Progenitor cell of endocrine pancreas (in vitro differentiated cells): ENCODE measurements at places on chromosomes 7 and 10.

GRCh38 chr7:157407512-157408257, 70.9 kb downstream of the DNAJB6 start:
- H3K27me3 ChIP-seq: no peaks in the 10 kb centered on the region
- no peak overlapping the region for H3K4me3 ChIP-seq
- H3K4me1 ChIP-seq: peaks cover 4% of the 10 kb centered on the region
- no peak for DNase-seq
- no peak overlapping the region for H3K27ac ChIP-seq

DNA sequence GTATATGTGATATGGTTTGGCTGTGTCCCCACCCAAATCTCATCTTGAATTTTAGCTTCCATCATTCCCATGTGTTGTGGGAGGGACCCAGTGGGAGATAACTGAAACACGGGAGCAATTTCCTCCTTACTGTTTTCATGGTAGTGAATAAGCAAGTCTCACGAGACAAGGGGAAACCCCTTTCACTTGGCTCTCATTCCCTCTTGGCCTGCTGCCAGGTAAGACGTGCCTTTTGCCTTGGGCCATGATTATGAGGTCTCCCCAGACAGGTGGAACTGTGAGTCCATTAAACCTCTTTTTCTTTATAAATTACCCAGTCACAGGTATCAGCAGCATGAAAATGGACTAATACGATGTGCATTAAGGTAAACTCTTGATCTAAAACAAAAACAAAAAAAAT, 357.1 kb upstream of the AOAH start:
- no peak overlapping the region for H3K27ac ChIP-seq
- no peaks in the 10 kb centered on the region for H3K4me1 ChIP-seq
- H3K27me3 ChIP-seq: no peaks in the 10 kb centered on the region
- no peak for DNase-seq
- peaks cover 8% of the 10 kb centered on the region for H3K36me3 ChIP-seq
- no peak overlapping the region for H3K4me3 ChIP-seq

- H3K4me1 ChIP-seq: peaks cover 12% of the 10 kb centered on the region
- no peak overlapping the region for H3K4me3 ChIP-seq
- H3K27me3 ChIP-seq: peaks cover 3% of the 10 kb centered on the region
- no peaks in the 10 kb centered on the region for H3K36me3 ChIP-seq
- no peak for DNase-seq
Measured at GRCh38 chr10:1517684-1518083, 219.6 kb downstream of the ADARB2 start.

DNA sequence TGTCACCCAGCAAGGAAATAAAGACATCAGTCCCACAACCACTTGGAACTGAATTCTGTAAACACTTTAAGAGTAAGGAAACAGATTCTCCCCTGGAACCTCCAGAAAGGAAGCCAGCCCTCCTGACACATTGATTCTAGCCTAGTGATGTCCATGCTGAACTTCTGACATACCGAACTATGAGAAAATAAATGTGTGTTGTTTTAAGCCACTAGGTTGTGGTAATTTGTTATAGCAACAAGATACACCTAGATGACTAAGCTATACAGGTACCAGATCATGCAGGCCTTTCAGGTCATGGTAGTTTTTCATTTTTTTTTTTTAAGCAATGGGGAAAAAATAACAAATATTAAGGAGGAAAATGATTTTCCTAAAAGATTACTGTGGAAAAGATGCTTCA, 37.6 kb upstream of the LRRTM3 start:
- H3K27me3 ChIP-seq: no peaks in the 10 kb centered on the region
- H3K27ac ChIP-seq: no peak overlapping the region
- H3K36me3 ChIP-seq: no peaks in the 10 kb centered on the region

DNA sequence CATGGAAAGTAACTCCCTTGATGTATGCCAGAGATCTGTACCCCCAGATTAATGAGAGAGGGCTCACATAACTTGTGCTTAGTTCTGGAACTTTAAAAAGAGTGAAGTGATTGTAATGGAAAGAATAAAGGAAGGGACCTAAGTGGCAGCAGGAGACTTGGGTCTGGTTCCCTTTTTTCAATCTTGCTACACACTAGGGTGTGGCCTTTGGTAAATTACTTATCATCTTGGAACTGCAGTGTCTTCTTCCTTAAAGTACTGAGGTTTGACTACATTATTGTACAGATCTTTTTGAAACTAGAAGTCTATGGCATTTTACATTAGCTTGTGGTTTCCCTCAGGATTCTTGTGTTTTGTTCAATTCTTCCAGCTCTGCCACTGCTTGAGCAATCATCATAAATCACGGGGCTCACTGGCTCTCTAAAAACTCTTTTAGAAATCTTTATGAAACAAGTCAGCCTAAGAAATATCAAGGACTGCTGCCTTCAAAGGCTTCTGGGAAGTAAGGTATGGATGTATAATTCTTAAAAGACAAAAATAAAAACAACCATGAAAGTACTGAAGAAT, 22.5 kb upstream of the CHRM2 start:
- no peaks in the 10 kb centered on the region for H3K36me3 ChIP-seq
- H3K27ac ChIP-seq: no peak overlapping the region
- peaks cover 7% of the 10 kb centered on the region for H3K27me3 ChIP-seq
- no peak overlapping the region for H3K4me3 ChIP-seq
- no peak for DNase-seq
- no peaks in the 10 kb centered on the region for H3K4me1 ChIP-seq

- H3K27ac ChIP-seq: no peak overlapping the region
- no peak for DNase-seq
- peaks cover 23% of the 10 kb centered on the region for H3K4me1 ChIP-seq
- no peaks in the 10 kb centered on the region for H3K36me3 ChIP-seq
- no peak overlapping the region for H3K4me3 ChIP-seq
- H3K27me3 ChIP-seq: peaks cover 9% of the 10 kb centered on the region
Measured at GRCh38 chr10:97882142-97883091, 32.8 kb downstream of the GOLGA7B start.

DNA sequence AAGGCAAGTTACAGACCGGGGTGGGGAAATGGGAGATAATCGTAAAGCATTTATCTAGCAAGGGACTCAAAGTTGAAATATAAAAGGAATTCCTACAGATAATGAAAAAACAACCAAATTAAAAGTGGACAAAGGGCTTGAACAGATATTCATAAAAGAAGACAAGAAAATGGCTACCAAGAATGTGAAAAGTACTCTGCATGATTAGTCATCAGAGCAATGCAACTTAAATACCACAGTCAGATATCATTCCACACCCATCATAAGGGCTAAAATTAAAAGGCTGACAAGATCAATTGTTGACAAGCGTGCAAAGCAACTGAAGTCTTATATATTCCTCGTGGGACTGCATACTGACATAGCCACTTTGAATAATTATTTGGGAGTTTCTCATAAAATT, 124.6 kb upstream of the RSU1 start:
- no peaks in the 10 kb centered on the region for H3K27me3 ChIP-seq
- peaks cover 3% of the 10 kb centered on the region for H3K4me1 ChIP-seq
- H3K27ac ChIP-seq: no peak overlapping the region
- H3K36me3 ChIP-seq: no peaks in the 10 kb centered on the region

DNA sequence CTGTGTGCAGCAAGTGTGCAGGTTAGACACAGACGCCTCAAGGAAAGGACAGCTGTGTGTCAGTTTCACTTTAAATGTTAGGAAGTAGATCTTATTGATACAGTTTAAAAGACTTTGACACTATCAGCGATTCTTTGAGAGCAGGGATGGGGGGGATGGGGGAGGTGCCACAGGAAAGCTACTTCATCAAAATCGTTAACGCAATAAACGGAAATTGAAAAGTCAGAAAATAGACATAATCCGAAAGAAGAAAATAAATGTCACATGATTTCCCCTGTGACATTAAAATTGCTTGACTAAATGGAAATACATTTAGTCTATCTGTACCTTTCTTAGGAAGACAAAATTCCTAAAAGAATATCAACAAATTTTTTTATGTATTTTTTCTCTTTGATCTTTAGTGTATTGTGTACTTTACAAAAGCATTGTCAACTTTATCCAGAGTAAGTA, 476 bp upstream of the ZNF33B start:
- peak overlapping the region; percentile 98 for H3K27ac ChIP-seq
- H3K4me1 ChIP-seq: peaks cover 26% of the 10 kb centered on the region
- no peaks in the 10 kb centered on the region for H3K27me3 ChIP-seq
- H3K36me3 ChIP-seq: peaks cover 11% of the 10 kb centered on the region
- DNase-seq: no peak

DNA sequence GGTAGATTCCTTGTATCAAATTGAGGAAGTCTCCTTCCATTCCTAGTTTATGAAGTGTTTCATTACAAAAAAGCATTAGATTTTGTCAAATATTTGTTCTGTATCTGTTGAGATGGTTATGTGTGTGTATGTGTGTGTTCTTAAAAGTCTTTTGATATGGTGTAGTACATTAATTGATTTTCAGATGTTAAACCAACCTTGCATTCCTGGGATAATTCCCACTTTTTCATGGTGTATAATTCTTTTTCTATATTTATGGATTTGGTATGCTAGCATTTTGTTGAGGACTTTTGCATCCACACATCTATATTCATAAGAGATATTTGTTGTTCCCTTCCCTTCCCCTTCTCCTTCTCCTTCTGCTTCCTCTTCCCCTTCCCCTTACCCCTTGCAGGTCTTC, 8.9 kb upstream of the GIMAP8 start:
- peaks cover under 1% of the 10 kb centered on the region for H3K4me1 ChIP-seq
- H3K27me3 ChIP-seq: peaks cover 20% of the 10 kb centered on the region
- H3K4me3 ChIP-seq: no peak overlapping the region
- no peak overlapping the region for H3K27ac ChIP-seq
- no peak for DNase-seq
- H3K36me3 ChIP-seq: no peaks in the 10 kb centered on the region

DNA sequence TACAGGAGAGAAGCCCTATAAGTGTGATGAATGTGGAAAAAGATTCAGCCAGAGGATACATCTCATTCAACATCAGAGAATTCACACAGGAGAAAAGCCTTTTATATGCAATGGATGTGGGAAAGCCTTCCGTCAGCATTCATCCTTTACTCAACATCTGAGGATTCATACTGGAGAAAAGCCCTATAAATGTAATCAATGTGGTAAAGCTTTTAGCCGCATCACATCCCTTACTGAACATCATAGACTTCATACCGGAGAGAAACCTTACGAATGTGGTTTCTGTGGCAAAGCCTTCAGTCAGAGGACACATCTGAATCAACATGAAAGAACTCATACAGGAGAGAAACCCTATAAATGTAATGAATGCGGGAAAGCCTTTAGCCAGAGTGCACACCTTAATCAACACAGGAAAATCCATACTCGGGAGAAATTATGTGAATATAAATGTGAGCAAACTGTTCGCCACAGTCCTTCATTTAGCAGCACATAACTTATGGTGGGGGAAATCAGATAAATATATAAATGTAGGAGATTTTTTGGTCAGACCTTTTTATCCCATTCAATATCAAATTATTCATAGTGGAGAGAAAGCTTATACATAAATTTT, 12.1 kb upstream of the MRPS17 start:
- no peaks in the 10 kb centered on the region for H3K27me3 ChIP-seq
- no peak for DNase-seq
- no peaks in the 10 kb centered on the region for H3K4me1 ChIP-seq
- H3K4me3 ChIP-seq: no peak overlapping the region
- H3K36me3 ChIP-seq: peaks cover 63% of the 10 kb centered on the region

DNA sequence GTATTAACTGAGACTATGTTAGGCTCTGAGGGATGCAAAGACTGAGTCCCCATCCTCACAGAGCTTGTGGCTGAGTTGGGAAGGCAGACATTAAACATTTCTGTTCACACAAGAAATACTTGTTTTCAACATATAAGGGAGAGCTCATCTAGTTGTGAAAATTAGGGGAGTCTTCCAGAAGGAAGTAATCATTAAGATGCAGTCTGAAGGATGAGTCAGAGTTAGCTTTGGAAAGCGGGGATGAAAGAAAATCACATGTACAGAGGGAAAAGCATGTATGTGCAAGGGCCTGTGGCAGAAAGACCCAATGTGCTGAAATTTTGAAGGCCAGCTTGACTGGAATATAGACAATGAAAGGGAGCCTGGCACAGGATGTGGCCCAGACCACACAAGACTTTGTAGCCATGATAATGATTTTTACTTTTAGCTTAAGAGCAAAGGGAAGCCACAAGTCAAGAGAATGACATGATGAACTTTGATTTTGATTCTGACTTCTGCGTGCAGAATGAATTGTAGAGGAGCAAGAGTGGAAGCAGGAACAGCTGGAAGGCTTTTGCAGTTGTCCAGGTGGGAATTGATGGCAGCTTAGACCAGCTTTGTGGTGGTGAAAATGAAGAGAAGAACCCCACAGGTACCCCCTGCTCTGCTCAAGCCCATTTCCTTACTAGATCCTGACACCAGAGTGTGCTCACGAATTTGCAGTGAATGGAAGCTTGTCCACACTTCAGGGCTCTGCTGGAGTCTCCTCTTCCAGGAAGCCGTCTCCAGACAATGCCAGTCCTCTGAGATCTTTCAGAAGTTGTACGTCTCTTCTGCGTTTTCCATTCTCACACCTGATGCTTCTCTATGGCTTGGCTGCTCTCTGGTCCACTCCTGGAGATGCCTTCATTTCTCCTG, 115.6 kb downstream of the ATXN7L1 start:
- peaks cover 24% of the 10 kb centered on the region for H3K27me3 ChIP-seq
- no peak overlapping the region for H3K4me3 ChIP-seq
- no peaks in the 10 kb centered on the region for H3K36me3 ChIP-seq
- no peak overlapping the region for H3K27ac ChIP-seq
- H3K4me1 ChIP-seq: no peaks in the 10 kb centered on the region

GRCh38 chr7:12764458-12764891, 77.0 kb downstream of the ARL4A start:
- no peaks in the 10 kb centered on the region for H3K4me1 ChIP-seq
- H3K27ac ChIP-seq: no peak overlapping the region
- H3K4me3 ChIP-seq: no peak overlapping the region
- no peak for DNase-seq
- H3K36me3 ChIP-seq: peaks cover 3% of the 10 kb centered on the region

DNA sequence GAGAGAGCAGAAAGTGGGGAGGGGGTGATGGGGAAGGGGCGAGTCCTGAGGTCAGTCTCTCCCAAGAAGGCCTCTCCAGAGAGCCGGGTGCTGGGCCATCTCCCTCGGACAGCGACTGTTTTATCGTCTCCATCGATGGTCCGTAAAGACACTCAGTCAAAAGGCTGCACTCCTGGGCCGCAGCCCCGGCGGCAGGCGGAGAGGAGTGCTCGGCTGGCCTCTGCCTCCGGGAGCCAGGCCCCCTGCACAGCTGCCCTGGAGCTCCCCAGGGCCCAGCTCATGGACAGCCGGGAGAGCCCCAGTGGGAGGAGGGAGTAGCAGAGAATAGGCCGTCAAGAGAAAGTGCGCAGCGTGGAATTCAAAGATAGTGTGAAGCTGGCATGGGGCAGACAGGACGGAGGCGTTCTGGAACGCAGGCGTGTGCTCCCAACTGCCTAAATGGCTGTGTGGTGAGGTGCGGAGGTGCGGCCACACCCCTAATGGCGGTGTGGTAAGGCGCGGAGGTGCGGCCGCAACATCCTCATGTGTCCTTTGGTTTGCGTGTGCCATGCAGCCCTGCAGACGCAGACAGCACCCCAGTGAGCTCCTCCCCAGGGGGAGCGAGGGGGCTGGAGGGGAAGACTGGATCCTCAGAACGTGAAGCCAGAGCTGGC, 477.5 kb upstream of the FOXK1 start:
- peak overlapping the region; percentile 55 for H3K27ac ChIP-seq
- no peak for DNase-seq
- peak overlapping the region; percentile 75 for H3K4me3 ChIP-seq
- H3K36me3 ChIP-seq: peaks cover 4% of the 10 kb centered on the region

- no peaks in the 10 kb centered on the region for H3K4me1 ChIP-seq
- H3K4me3 ChIP-seq: no peak overlapping the region
- no peak for DNase-seq
- H3K27ac ChIP-seq: no peak overlapping the region
- H3K27me3 ChIP-seq: no peaks in the 10 kb centered on the region
Measured at GRCh38 chr10:131851346-131851745, 49.5 kb upstream of the PPP2R2D start.

- H3K4me1 ChIP-seq: peaks cover 10% of the 10 kb centered on the region
- no peaks in the 10 kb centered on the region for H3K27me3 ChIP-seq
- no peaks in the 10 kb centered on the region for H3K36me3 ChIP-seq
- DNase-seq: no peak
- no peak overlapping the region for H3K4me3 ChIP-seq
Measured at GRCh38 chr10:51311228-51311627, 236.9 kb downstream of the PRKG1 start.
